ENCODE measurements at places on chromosomes 3 and 15. TPM values are rescaled to one million over a fixed set of nuclear protein-coding genes. Genes with fewer than 3 reads are reported as not detected.
A peak's percentile ranks its signal among the peaks of the same experiment; 100 is the strongest.

GOLGA8M gene
- 10.7 TPM for total RNA-seq

ATP13A4 gene
- total RNA-seq, result 0.15 TPM

FBXW12 gene
- total RNA-seq, result not detected

PLA2G4D gene
- not detected for total RNA-seq

FGF12 gene
- total RNA-seq, result 1.2 TPM

DNA sequence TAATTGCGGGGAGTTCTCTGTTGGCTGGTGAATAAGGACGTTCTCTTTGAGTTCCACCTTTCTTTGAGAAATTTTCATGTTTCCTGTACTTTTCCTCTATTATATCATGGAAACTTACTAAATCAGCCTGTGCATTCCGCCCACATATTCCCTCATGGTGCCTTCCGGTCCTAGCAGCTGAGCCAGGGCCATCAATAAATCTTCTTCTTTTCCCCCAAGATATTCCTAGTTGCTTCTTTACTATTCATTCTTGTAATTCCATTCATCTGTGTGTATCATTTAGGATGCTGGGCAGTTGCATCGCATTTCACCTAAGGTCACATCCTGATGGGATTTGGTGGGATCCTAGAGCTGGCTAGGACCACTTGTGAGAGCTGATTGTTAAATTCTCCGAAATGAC is 139.2 kb downstream of the RBMS3 start:
- H3K36me3 ChIP-seq, result no peaks in the 10 kb centered on the region
- no peaks in the 10 kb centered on the region for H3K27me3 ChIP-seq
- no peak for DNase-seq
- H3K27ac ChIP-seq, result no peak overlapping the region
- H3K4me3 ChIP-seq, result no peak overlapping the region

- peaks cover 2% of the 10 kb centered on the region for H3K36me3 ChIP-seq
- H3K4me1 ChIP-seq, result no peaks in the 10 kb centered on the region
- DNase-seq, result no peak
- no peaks in the 10 kb centered on the region for H3K27me3 ChIP-seq
- H3K27ac ChIP-seq, result no peak overlapping the region
- H3K4me3 ChIP-seq, result no peak overlapping the region
Measured at GRCh38 chr15:41523097-41523496, 9.5 kb upstream of the LTK start.

GRCh38 chr15:88375234-88375927 is 91.8 kb downstream of the MRPL46 start:
- H3K27ac ChIP-seq, result no peak overlapping the region
- no peaks in the 10 kb centered on the region for H3K4me1 ChIP-seq
- no peak for DNase-seq
- no peak overlapping the region for H3K4me3 ChIP-seq
- H3K27me3 ChIP-seq, result no peaks in the 10 kb centered on the region

- no peaks in the 10 kb centered on the region for H3K36me3 ChIP-seq
- H3K4me3 ChIP-seq, result no peak overlapping the region
- H3K27me3 ChIP-seq, result no peaks in the 10 kb centered on the region
- H3K27ac ChIP-seq, result no peak overlapping the region
Measured at GRCh38 chr15:65171428-65171827, 13.7 kb downstream of the CLPX start.

- H3K27ac ChIP-seq, result no peak overlapping the region
- DNase-seq, result peak; percentile 67
- H3K4me3 ChIP-seq, result no peak overlapping the region
- no peaks in the 10 kb centered on the region for H3K4me1 ChIP-seq
- no peaks in the 10 kb centered on the region for H3K27me3 ChIP-seq
Measured at GRCh38 chr15:38017721-38018120, 83.3 kb downstream of the TMCO5A start.

DNA sequence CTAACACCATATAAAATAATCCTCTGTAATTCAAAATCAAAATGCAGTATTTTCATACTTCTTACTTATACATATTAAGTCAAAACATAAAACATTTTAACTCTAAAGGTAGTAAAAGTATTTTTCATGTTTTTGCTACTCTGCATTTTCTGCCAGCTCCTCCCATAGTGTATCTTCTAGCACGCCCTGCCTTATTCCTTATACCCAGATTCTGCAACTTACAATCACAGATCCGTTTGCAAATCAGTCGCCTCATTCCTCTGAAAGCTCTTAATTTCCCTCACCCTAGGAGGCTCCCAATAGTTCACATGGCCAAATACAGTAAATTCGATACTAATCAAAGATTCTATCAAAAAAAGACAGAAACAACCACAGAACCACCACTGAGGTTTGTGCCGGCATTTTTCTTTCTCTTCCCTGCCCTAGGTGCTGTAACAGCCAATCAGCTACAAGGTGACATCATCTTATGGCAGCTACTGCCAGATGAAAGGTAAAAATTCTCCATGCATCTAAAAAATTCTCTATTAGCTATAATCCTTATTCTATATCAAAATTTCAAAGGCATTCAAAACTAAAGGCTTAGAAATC is 72.9 kb downstream of the CLASP2 start:
- no peaks in the 10 kb centered on the region for H3K4me1 ChIP-seq
- no peak overlapping the region for H3K27ac ChIP-seq
- peak overlapping the region; percentile 58 for H3K4me3 ChIP-seq
- no peak for DNase-seq
- H3K36me3 ChIP-seq, result no peaks in the 10 kb centered on the region

GRCh38 chr15:54608876-54609835 is 587.6 kb downstream of the RSL24D1 start:
- H3K27ac ChIP-seq, result no peak overlapping the region
- no peaks in the 10 kb centered on the region for H3K4me1 ChIP-seq
- DNase-seq, result no peak
- no peak overlapping the region for H3K4me3 ChIP-seq
- no peaks in the 10 kb centered on the region for H3K27me3 ChIP-seq

GRCh38 chr3:10561162-10561945 is 56.0 kb upstream of the ATP2B2 start:
- H3K4me1 ChIP-seq, result no peaks in the 10 kb centered on the region
- no peaks in the 10 kb centered on the region for H3K36me3 ChIP-seq
- no peak overlapping the region for H3K4me3 ChIP-seq
- H3K27me3 ChIP-seq, result no peaks in the 10 kb centered on the region
- DNase-seq, result no peak

DNA sequence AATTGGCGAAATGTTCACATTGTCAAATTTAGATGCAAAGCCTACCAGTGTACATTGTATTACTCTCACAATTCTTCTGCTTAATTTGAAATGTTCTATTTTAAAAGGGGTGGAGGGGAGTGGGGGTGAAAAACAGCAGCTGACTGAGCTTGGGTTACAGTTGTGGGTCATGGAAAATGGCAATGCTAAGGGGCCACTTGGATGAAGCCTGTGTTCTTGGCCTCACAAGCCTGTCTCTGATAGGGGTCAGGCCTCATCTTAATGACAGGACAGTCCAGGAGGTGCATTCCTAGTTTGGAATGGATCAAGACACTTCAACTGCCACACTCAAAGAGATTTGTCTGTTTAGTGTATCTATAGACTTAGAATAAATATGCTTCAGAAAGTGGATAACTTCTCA is 158.2 kb downstream of the TNIK start:
- peaks cover 4% of the 10 kb centered on the region for H3K4me1 ChIP-seq
- H3K4me3 ChIP-seq, result no peak overlapping the region
- no peak overlapping the region for H3K27ac ChIP-seq

DNA sequence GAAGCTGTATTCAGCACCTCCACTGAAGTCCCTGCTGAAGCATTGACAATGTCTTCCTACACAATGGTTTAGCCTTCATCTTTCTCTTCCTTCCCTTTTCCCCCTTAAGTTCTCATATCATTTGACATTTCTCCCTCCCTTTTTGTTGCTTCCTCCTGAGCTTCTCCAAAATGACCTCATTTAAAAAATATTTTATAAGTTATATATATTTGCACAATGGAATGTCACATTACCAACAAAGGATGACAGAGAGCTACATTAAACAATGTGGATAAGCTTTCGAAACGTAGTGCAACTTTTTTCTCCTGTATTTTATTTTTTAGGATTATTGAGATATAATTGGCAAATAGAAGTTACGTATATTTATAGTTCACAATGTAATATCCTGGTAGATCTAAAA is 13.2 kb upstream of the DLG1 start:
- peaks cover 3% of the 10 kb centered on the region for H3K4me1 ChIP-seq
- DNase-seq, result no peak
- no peaks in the 10 kb centered on the region for H3K27me3 ChIP-seq

DNA sequence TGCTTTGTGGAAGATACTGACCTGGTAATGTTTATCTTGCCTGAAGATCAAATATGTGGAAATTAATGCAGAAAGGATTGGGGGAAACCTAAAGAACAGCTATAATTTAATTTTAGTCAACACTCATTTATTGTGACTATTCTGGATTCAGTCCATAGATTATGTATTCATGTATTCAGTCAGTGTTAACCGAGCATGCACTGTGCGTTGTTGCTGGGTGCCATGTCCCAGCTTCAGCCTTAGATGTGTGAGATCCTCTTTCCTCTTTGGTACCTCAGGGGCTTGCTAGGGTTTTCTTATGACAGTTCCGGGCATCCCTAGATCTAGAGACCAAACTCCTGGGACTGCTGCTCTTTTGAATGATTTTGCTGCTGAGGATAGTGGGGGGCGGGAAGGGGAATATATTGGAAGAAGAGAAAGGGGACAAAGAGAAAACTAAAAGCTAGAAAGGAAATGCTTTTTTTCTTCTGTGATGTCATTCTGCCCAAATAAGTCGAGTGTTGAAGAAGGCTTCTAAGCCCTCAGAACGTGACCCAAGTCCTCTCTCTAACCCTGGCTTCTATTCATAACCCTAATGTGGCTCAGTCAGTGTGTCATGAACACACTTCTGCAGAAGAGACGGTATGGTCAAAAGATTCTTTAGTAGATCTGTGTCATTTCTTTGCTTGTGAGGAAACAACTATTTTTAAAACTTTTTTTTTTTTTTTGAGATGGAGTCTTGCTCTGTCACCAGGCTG is 33.5 kb downstream of the STARD9 start:
- no peak overlapping the region for H3K4me3 ChIP-seq
- H3K36me3 ChIP-seq, result no peaks in the 10 kb centered on the region
- H3K27me3 ChIP-seq, result peaks cover 1% of the 10 kb centered on the region

- no peaks in the 10 kb centered on the region for H3K36me3 ChIP-seq
- no peaks in the 10 kb centered on the region for H3K27me3 ChIP-seq
- peak overlapping the region; percentile 56 for H3K4me3 ChIP-seq
- no peaks in the 10 kb centered on the region for H3K4me1 ChIP-seq
- DNase-seq, result no peak
Measured at GRCh38 chr15:74540161-74540760, 759 bp upstream of the ARID3B start.

DNA sequence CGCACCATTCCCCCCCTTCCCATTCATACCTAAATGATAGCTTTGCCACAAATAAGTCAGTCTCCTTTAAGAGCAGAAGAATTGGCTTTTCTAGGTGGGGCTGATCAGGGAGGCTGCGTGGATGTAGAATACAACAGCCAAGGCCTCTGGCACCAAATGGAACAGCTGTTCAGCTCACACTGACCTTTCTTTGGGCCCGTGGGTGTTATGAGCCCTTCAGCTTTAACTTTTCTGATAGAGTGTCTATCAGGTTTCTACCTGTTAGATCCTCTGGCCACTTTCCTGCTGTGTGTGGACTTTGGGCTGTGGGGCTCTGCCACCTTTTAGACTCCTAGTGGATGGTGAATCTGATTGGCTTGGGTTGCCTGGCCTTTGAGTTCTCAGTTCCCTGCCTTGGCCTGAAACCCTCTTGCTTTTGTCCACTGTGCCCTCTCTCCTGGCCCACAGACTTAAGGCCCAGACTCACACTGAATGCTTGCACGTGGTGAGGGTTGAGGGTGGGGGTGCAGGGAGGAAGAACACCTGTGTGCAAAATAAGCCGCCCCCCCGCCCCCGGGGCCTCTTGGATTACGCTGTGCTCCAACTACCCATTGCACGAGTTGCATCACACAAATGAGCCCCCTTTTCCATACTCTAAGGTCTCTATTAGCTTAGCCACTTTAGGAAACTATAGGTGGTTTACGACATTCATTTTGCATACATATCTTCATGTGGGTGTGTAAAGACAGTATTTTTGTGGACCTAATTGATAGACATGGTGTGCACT is 1.3 kb upstream of the RFX7 start:
- H3K4me1 ChIP-seq, result no peaks in the 10 kb centered on the region
- DNase-seq, result peak; percentile 72
- no peaks in the 10 kb centered on the region for H3K36me3 ChIP-seq
- H3K4me3 ChIP-seq, result peak overlapping the region; percentile 69
- peak overlapping the region; percentile 94 for H3K27ac ChIP-seq

GRCh38 chr15:67127965-67128364 is 62.6 kb downstream of the SMAD3 start:
- DNase-seq, result no peak
- no peaks in the 10 kb centered on the region for H3K27me3 ChIP-seq
- no peak overlapping the region for H3K27ac ChIP-seq
- H3K4me3 ChIP-seq, result no peak overlapping the region
- no peaks in the 10 kb centered on the region for H3K4me1 ChIP-seq
- no peaks in the 10 kb centered on the region for H3K36me3 ChIP-seq

GRCh38 chr3:162641907-162642306 is 1145.3 kb downstream of the OTOL1 start:
- H3K4me1 ChIP-seq, result no peaks in the 10 kb centered on the region
- H3K27ac ChIP-seq, result no peak overlapping the region
- no peaks in the 10 kb centered on the region for H3K27me3 ChIP-seq
- DNase-seq, result no peak
- no peak overlapping the region for H3K4me3 ChIP-seq

DNA sequence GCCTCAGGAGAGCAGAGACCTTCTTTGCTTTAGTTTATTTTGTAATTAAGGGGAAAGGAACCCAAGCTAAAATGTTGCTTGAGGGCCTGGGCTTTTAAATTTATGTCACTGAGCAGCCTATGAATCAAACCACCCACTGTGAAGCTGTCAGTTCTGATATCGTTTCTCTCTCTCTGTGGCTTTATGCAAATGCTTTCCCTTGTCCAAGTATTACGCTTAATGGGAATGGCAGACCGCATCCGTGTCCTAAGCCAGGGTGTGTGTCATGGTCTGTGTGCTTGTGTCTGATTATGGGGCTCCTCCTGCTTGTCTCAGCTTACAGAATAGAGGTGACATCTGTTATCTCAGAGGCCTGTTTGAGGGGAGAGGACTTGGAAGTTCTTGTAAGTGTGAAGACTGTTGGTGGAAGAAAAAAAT is 82.4 kb downstream of the EBLN2 start:
- no peak for DNase-seq
- H3K4me1 ChIP-seq, result no peaks in the 10 kb centered on the region
- no peaks in the 10 kb centered on the region for H3K36me3 ChIP-seq
- no peaks in the 10 kb centered on the region for H3K27me3 ChIP-seq
- no peak overlapping the region for H3K4me3 ChIP-seq

GRCh38 chr3:178059119-178059518 is 477.1 kb upstream of the KCNMB2 start:
- DNase-seq, result no peak
- no peaks in the 10 kb centered on the region for H3K36me3 ChIP-seq
- H3K4me1 ChIP-seq, result peaks cover 3% of the 10 kb centered on the region
- H3K27ac ChIP-seq, result no peak overlapping the region
- H3K4me3 ChIP-seq, result no peak overlapping the region

DNA sequence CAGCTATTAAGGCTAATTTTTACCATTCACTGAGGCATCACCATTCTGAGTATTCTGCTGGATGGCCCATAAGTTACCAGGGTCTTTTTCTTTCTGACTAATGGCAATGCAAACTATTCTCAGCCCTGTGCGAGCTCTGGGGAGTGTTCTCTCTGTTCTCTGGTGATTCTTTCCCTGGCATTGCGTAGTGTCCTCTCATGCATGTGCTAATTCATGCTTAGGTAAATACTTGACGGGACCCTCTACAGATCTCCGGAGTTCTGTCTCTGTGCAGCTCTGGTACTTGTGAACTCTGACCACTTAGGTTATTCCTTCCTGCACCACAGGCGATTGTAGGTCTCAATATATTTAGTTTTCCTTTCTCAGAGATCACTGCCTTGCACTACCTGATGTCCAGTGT is 34.8 kb downstream of the UBE2E1 start:
- DNase-seq, result no peak
- H3K27me3 ChIP-seq, result no peaks in the 10 kb centered on the region
- H3K36me3 ChIP-seq, result no peaks in the 10 kb centered on the region

All from aorta (tissue), 5 donors.